ENCODE measurements at places on chromosomes 12 and 14.

DNA sequence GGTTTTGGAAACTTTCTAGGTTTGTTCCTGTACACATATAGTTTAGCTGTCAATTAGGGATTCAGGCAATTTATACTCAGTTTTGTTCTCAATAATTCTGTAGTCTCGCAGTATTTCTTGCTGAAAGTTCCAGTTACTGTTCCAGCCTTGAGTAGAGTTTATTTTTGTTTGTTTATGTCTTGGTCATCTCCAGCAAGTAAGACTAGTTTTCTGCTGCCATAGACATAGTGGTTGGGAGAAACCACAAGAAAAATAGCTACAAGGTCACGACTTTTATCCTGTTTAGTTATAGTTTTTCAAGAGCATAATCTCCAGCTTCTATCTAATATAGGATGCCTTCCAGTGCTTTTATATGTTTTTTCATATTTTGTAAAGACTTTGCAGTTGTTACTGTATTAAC is 99.6 kb upstream of the FOXG1 start:
- no peak for DNase-seq

- no peak for DNase-seq
These were observed 550 bp downstream of the TEAD4 start for GRCh38 chr12:2959505-2960389.

DNA sequence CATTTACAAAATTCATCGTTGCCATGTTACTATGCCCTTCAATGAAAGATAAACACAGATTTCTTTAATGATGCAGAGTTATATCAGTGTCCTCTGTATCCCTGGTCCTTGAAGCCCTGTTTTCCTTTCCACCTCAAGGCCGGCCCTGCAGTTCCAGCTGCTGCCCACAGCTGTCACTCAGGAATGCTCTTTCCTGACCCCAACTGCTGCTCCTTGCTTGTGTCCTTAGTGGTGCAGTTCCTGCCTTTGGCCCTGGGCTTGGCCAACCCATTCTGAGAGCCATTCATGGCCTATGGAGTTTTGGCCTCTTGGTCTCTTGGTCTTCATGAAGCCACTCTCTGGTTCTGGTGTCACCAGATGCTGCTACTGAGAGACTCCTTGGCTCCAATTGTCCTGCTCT is 93.1 kb downstream of the GAS2L3 start:
- DNase-seq: no peak

GRCh38 chr12:98208816-98209215 is 306.6 kb upstream of the TMPO start:
- no peak for DNase-seq

- DNase-seq: no peak
These were observed 200.7 kb upstream of the BCL2L14 start for GRCh38 chr12:11870041-11870451.

DNA sequence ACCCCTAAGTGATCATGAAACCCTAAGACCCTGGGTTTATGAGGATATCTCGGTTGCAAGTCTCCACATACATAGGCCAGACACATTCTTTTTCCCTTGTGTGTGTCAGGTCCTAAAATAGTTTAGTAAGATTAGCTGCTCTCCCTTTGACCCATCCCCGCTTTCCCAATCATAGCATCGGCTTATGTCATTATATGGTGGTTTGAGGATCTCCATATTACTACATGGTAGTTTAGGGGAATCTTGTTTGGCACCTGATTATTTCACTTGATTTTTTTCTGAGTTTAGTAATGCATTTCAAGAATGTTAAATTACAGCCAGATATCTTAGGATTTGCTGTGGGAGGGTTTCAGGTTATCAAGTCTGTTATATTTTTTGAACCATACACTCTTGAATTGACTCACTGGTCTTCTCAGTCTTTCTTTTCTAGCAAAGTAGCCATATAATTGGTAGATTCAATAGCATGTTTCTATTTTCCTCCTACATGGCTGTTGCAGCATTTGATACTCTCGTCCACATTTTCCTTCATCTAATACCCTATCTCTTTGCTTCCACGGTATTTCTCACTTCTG is 68.3 kb upstream of the TRHDE start:
- no peak for DNase-seq

- no peak for DNase-seq
These were observed 179.7 kb upstream of the HIF1A start for GRCh38 chr14:61515436-61516117.

Data from inflammatory macrophage (primary cell).